HFFc6 (cell line): ENCODE measurements at places on chromosomes 7 and 10. TPM values are rescaled to one million over a fixed set of nuclear protein-coding genes. Genes with fewer than 3 reads are reported as not detected.

GRCh38 chr10:130044067-130045061 lies 66.3 kb downstream of the C10orf143 start:
- H3K4me1 ChIP-seq: no peaks in the 10 kb centered on the region
- peaks cover 19% of the 10 kb centered on the region for H3K27me3 ChIP-seq
- H3K36me3 ChIP-seq: no peaks in the 10 kb centered on the region
- DNase-seq: no peak
- H3K27ac ChIP-seq: no peak overlapping the region
- no peak overlapping the region for H3K4me3 ChIP-seq

DNA sequence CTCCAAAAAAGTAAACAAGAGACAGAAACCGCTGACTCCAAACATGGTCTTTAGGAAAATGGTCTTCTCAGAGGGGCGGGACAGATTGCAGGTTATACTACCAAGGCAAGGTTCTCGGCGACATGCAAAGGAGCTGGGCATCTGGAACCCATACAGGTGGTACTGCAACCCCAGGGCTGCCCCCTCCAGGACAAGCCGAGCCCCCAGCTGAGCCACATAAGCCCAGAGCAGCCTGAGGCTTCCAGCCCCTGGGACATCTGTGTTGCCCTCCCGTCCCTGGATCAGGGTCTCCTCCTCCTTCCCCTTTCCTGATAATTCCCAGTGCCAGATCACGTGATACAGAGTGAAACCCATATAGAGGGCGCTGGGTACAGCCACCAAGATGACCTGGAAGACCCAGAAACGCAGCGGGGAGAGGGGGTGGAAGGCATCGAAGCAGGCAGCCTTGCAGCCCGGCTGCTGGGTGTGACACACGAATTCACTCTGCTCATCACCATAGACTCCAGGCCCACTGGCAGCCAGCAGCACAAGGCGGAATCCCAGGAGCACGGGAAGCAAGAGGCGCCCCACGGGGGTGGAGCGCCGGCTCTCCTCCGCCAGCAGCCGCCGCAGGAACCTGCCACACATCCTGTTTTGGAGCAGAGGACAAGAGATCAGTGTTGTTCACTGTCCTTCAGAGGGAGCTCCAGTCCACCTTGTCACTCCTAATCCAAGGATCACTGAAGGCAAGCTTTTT lies at the start of gene GJC3:
TSS of gene GJC3 (minus strand) at position 627 of the 736 bp plus-strand sequence. CDS start at position 627, 0 bp downstream.
- peak within 1 kb of the TSS; percentile 84 for H3K4me3 ChIP-seq
- H3K36me3 ChIP-seq: no peaks in the 10 kb centered on the region
- peaks cover 18% of the 10 kb centered on the region for H3K4me1 ChIP-seq
- DNase-seq: peak; percentile 66

DNA sequence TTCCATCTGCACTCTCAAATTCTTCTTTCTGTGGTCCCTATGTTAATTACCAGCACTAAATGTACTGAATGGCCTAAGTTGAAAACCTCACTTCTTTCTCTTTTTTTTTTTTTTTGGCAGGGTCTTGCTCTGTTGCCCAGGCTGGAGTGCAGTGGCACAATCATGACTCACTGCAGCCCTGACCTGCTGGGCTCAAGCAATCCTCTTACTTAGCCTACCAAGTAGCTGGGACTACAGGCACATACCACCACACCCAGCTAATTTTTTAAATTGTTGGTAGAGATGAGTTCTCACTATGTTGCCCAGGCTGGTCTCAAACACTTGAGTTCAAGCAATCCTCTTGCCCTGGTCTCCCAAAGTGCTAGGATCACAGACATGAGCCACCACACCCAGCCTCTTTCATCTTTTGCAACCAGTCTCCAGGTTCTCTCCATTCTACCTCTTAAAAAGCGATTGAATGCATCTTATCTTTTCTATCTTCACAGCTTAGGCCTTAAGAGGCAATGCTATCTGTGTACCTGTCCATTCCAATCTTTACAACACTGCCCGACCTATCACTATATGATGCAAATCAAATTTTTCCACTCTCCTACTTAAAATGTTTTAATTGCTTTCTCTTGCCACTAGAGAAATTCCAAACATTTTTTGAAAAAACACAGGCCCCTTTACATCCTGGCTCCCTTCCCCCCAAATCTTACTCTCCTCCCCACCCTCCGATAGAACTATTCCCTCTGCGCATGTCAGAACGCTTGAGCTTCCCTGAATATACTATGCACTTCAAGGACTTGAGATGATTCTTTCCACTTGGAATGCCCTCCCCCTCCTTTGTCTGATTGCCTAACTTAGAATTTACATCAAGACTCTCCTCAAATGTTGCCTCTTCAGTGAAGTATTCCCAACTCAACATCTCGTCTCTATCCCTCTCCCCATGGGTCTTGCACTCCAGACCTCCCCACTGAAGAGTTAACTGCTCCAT lies 6.0 kb downstream of the ICA1 start:
- H3K27ac ChIP-seq: no peak overlapping the region
- H3K36me3 ChIP-seq: no peaks in the 10 kb centered on the region
- peaks cover 5% of the 10 kb centered on the region for H3K4me1 ChIP-seq
- no peak overlapping the region for H3K4me3 ChIP-seq
- peaks cover 5% of the 10 kb centered on the region for H3K27me3 ChIP-seq
- no peak for DNase-seq

The CLEC5A gene
- total RNA-seq: not detected in 3 replicates

DNA sequence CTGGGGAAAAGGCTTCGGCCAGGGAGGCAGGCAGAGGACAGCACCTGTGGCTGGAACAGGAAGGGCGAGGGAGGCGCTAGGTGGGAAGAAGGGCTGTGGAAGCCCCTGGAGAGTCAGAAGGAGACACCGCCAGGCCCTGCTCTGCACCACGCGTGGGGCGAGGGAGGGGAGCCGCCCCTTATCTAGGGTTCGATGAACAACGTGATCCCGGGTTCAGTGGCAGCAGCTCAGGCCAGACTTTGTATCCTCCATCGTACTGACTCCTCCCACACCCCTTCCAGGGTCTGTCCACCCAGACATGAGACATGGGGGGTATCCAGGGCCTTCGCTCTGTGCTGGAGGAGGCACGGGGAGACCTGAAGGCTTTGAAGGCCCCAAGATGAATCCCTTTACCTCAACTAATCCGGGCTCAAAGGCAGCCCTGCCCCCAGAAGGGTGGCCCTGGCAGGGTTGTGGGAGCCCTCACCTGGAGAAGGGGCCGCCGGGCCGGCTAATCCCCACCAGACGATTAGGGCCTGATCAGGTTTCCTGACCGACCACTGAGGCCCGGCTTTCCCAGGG lies 110.8 kb downstream of the PDGFA start:
- no peaks in the 10 kb centered on the region for H3K36me3 ChIP-seq
- H3K4me1 ChIP-seq: no peaks in the 10 kb centered on the region
- H3K27ac ChIP-seq: no peak overlapping the region
- H3K27me3 ChIP-seq: peaks cover 37% of the 10 kb centered on the region
